Activated CD8-positive, alpha-beta memory T cell treated with anti-CD3 and anti-CD28 coated beads for 1 hour (primary cell): ENCODE measurements at places on chromosomes 3 and 15.
A peak's percentile ranks its signal among the peaks of the same experiment; 100 is the strongest.

GRCh38 chr3:13370609-13371008 is 49.5 kb downstream of the NUP210 start:
- no peak for DNase-seq

- no peak for DNase-seq
Observed at GRCh38 chr15:78925956-78926743, 18.7 kb downstream of the CTSH start.

GRCh38 chr3:157369727-157370421 is 66.8 kb upstream of the PTX3 start:
- DNase-seq: no peak

- DNase-seq: no peak
Observed at GRCh38 chr15:70253461-70254156, 155.9 kb upstream of the TLE3 start.

DNA sequence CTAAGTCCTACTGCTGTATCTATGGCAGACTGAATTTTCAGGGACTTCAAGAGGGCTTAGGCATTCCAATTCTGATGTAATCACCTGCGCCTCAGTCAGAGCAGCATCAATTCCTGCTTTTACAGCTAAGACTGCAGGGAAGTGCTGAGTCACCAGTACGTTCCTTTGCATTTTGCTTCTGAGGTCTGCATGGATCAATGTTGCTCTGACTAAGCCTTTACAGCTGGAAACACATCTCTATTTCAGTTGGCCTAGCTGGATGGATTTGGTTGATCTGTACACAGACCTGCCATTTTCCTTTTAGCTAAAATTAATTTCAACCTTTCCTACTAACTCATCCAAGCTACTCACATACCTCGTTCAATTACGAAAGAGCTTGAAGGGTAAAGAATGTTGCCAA is 51.3 kb downstream of the ETV5 start:
- DNase-seq: no peak

DNA sequence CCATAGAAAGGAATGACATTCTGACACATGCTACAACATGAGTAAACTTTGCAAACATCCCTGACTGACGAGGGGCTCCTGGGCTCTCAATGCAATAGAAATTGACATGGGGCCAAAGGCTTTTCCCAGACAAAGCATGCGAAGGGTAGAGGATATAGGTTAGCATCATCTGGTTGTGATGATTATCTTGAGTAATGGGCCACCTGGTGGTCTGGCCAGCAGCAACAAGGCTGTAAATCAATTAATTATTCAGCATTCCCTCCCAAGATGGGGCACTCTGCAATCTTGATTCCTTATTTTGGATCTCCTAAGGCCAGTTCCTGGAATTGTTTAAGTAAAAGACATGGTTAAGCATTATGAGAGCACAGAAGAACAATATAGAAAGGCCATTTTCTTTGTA is 99.2 kb downstream of the AGBL1 start:
- no peak for DNase-seq

GRCh38 chr15:52709187-52709981 is 30.2 kb upstream of the ATOSA start:
- no peak for DNase-seq

GRCh38 chr15:28975766-28976179 is 90.0 kb downstream of the APBA2 start:
- DNase-seq: peak; percentile 44
